GM12892 (cell line): ENCODE measurements at places on chromosomes 11 and 22.
A peak's percentile ranks its signal among the peaks of the same experiment; 100 is the strongest.

GRCh38 chr11:110527146-110527545, 97.4 kb downstream of the FDX1 start:
- no peak for DNase-seq

DNA sequence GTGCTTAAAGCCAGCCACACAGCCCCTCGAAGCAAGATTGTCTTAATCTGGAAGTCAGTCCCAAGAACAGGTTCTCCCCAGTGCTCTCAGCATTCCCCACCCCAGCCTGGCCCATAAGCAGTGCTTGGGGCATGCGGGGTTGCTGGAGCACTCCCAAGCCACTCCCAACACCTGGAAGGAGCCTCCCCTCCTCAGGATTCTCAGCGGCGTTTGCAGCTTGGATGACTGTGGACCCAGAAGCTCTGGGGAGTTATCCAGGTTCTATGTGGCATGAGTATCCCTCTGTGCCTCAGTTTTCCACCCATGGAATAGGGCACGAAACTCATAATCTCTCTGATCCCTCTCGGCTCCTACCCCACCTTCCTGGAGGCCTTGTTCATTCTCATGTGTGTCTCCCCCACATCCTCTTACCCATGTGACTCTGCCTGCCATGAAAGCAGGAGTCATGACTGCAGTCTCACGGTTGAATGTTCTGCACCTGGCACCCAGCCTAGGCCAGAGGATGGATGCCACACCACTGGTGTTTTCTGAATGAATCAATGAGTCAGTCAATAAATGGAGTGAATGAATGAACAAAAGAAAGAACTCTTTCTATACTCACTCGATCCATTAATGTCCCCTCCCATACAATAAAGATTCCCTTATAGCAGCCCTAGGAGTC, 33.4 kb upstream of the WNT7B start:
- DNase-seq, result no peak

GRCh38 chr11:110715541-110715940, 3.3 kb upstream of the ARHGAP20 start:
- DNase-seq, result no peak

GRCh38 chr11:127994736-127995135, 592.6 kb downstream of the ETS1 start:
- DNase-seq, result no peak

- DNase-seq, result no peak
These were observed 135.8 kb downstream of the TEAD1 start for GRCh38 chr11:12809864-12810567.

GRCh38 chr11:133900176-133901105, 55.1 kb upstream of the SPATA19 start:
- DNase-seq, result no peak

DNA sequence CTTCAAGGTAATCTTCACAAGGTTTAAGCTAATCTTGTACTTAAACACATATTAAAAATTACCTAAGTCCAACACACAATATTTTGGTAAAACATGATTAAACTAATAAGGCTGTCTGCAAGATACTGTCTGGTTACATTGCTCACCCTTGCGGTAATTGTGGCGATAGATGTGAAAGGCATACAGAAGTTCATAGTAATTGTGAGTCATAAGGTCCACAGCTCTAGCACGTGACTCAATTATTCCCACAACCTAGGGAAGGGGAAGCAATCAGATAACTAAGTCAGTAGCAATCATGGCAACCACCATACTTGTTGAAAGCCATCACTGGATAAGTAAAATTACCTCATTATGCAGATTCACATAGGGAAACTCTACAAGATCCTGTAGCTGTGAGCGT, 30.5 kb upstream of the FNBP4 start:
- DNase-seq, result no peak

DNA sequence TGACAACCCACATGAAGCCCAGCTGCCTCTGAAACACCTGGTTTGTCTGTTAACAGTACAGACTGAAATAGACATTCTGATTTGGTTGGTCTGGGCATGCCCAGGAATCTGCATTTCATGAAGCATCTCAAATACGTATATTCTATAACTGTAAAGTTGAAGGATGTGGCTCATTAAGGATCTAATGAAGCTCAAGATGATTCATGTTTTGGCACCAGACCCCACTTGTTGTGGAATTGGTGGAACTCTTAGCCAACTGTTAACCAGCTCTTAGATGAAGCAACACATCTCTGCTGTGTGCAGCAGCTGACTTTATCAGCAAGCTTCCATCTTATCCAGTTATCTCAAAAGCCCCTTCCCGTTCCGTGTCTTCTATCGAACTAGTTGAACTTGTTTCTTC, 232.2 kb downstream of the INSC start:
- no peak for DNase-seq

DNA sequence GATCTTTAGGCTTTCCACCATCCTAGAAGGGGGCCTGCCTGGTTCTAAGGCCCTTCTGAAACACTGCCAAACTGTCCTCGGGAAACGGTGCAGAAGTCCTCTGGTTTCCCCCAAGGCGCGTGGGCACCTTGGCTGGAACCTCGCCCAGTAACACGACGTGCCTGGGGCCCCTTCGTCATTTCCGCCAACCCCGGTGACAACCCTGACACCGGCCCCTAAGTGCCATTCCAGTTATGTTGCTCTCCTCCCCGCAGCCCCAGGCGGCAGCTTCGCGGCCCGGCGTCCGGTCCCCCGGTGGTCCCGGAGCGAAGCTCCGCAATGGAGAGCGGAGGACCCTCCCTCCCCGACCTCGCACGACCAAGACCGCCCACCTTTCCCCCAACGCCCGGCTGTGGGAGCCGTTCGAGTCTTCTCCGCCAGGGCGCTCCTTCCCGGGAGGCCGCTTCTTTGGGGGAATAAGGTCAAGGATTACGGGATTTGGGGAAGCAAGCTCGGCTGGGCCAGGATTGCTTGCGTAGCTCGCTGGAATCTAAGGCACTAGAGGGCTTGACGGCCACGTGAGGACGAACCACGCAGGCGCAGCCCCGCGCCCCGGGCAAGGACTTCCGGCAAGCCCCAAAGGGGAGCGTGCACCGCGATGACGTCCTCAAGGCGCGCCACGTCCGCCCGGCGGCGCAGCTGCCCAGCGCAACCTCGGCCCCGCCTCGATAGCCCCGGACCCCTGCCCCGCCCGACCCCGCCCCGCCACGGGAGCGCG, 626 bp downstream of the RNH1 start:
- DNase-seq, result peak; percentile 98

GRCh38 chr11:72015511-72016061, 16.9 kb downstream of the IL18BP start:
- no peak for DNase-seq

DNA sequence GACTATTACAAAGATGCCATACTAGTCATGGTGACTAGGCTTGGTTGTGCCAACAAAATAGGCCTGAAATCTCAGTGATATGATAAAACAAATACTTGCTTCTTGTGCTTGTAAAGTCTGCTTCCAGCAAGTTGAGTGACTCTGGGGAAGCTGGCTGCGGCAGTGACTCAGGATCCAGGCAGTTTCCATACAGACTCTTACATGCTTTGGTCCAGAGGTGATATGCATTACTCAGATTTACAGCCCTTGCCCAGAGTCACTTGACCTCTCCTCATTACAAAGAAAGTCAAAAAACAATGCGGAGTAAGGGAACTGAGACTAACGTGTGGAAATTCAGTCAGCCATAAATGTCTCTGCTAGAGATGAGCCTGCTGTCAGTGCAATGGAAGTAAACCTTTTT, 387.5 kb downstream of the KCNA4 start:
- DNase-seq, result no peak

DNA sequence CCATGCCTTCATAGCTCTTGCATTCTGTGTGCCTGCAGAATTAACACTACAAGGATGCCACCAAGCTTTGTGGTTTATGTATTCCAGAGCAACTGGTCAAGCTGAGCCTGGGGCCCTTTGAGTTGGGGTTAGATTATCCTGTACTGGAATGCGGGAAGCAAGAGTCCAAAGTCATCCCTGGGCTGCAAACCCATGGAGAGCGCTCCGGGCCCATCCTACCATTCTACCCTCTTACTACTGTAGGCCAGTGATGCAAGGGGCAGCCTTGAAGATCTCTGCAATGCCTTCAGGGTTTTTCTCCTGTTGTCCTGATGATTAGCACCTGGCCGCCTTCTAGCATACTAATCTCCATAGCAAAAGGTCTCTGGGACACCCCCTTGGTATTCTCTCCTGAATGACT, 51.3 kb downstream of the TUG1 start:
- DNase-seq, result no peak

DNA sequence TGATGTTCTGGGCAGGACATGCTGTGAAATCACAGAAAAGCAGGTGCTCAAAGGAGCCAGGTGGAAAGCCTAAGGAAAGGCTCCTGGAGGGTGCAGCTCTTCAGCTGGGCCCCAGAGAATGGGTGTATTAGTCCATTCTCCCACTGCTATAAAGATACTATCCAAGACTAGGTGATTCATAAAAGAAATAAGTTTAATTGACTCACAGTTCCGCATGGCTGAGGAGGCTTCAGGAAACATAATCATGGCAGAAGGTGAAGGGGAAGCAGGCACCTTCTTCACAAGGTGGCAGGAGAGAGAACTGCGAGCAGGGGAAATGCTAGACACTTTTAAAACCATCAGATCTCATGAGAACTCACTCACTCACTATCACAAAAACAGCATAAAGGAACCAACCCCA, 43.1 kb upstream of the DEUP1 start:
- DNase-seq, result no peak

- no peak for DNase-seq
These were observed 37.2 kb downstream of the RPS6KA4 start for GRCh38 chr11:64396079-64396591.

GRCh38 chr11:19789835-19790710, 77.4 kb downstream of the NAV2 start:
- DNase-seq, result no peak

GRCh38 chr11:12229450-12230229, 119.2 kb downstream of the MICAL2 start:
- DNase-seq, result no peak

- DNase-seq, result no peak
These were observed 1.3 kb upstream of the FLRT1 start for GRCh38 chr11:64034411-64034811.

GRCh38 chr11:128506999-128507611, 80.3 kb downstream of the ETS1 start:
- DNase-seq, result no peak

DNA sequence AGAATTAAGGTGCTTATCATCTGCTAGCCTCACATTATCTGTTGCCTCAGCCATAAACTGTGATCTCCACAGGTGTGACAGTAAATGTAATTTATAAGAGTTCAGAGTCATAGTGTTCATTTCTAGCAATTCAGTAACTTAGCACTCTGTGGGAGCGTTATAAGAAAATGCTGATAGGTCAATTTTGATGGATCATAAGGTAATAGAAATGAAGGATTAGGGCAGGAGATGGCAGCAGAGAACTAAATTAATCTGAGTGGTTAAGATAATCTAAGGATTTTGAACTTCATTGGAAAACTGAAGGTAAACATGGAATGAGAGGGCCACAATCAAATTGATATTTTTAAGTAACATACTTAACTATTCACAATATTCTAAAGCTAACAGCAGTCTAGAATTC, 26.5 kb upstream of the SLC22A9 start:
- DNase-seq, result no peak

GRCh38 chr11:92131289-92131865, 93.2 kb upstream of the FAT3 start:
- DNase-seq, result no peak

DNA sequence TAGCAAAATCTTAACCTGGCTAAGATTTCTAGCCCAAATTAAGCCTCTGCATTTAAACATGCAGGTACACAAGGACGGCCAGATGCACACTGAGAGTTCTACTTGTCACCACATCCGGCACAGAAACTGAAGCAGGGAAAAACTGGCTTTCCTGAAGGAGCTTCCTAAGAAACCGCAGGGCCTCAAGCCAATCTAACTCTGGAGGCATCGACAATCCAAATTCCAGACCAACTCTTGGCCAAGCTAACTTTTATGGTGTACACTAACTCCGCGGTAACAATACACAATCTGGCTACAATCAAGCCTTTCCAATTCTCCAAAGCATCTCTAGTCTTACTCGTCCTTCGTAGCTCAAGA, 1.2 kb downstream of the MSANTD2 start:
- DNase-seq, result no peak

DNA sequence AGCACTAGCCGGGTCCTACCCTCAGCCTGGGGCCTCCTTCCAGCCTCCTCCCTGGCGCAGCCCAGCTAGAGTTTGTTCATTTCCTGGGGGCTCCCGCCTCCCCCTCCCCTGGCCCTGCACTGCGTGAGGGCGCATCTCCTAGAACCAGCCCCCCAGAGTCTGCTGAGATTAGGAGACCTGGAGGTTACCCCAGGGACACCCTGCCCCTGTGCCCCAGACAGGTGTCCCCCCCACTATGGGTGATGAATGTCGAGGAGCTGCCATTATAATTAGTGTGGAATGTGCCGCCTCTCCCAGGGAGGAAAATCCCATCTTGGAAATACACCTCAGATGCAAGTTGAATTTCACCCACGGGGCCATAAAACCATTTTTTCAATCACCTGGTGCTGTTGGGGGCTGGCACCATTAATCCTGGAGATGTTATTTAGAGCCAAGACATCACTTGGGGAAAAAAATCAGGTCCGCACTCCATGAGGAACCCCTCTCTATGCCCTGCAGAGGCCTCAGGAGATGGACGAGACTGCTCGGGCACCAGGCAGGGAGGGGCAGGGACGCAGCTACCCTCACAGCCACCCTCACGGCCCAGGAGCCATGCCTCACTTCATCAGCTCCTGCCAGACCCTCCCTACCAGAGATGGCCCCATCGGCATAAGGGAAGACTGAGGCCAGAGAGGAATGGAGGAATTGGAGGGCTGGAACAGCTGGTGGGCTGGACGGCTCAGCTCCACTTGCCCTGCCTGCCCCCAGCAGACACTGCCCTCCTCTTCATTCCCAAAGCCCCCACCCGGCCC, 197.5 kb downstream of the IGLL1 start:
- no peak for DNase-seq

GRCh38 chr22:40631925-40632324, 4.6 kb downstream of the MRTFA start:
- no peak for DNase-seq

DNA sequence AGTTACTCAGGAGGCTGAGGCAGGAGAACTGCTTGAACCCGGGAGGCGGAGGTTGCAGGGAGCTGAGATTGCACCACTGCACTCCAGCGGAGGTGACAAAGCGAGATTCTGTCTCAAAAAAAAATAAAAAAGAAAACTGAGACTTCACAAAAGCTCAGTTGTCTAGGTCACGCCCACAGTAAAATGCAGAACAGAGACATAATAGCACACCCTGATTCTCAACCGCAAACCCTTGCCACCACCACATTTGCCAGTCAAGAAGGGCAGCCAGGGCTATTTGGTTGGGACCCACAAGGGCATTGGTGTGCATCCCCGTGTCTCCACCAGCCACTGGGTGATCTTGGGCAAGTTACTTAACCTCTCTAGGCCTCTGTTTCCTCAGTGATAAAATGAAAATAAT, 25.4 kb downstream of the CREB3L1 start:
- DNase-seq, result no peak

GRCh38 chr22:20783844-20784723, 10.2 kb downstream of the SERPIND1 start:
- peak; percentile 47 for DNase-seq

DNA sequence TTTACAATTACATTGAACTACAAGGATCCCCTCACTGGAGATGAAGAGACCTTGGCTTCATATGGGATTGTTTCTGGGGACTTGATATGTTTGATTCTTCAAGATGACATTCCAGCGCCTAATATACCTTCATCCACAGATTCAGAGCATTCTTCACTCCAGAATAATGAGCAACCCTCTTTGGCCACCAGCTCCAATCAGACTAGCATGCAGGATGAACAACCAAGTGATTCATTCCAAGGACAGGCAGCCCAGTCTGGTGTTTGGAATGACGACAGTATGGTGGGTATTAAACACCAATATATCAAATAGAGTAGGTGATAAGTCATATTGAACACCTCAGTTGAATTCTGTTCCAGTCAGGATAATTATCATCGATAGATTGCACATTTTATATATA, 4.4 kb downstream of the FBXO7 start:
- no peak for DNase-seq
